Activated CD4-positive, alpha-beta T cell treated with anti-CD3 and anti-CD28 coated beads, Interleukin-2, amount 50 U/mL, for 16 hours (primary cell): ENCODE measurements at places on chromosomes 13 and 19.
A peak's percentile ranks its signal among the peaks of the same experiment; 100 is the strongest.

DNA sequence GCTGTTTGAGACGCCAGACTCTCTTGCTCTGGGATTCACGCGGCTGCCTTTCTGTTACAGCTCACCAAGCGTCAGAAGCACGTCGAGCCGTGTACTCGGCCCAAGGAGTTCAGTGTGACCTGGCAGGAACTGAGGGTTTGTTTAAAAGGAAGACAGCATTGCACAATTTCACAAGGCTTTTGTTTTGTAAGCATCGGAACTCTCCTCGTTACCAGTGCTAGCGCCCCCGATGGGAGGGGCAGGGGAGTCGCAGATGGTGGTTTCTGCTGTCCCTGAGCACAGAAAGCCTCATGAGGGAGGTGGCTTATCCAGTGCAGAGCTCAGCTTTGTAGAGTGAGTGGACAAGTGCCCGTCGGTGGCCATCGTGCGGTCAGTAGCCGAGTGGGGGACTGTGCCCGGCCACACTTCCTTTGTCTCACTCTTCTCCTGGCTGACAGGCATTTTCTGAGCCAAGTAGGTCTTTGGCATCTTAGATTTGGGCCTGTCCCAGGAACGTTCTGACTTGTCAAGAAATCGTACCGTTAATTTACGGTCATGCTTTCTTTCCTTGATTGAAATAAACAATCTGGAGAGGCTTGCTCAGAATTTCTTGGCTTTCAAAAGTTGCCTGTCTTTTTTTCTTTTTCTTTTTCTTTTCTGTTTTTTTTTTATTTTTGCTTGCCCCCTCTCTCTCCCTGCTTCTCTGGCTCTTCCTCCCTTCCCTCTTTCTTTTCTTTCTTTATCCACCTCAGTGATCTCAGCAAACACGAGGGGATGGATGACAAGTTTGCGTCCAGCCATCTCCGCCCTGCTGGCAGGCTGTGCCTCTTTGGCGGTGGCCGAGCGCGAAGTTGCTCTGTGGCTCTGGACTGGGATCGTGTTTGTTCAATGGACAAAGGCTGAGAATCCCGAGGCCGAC, 7.7 kb downstream of the KDM4B start:
- no peak for DNase-seq

DNA sequence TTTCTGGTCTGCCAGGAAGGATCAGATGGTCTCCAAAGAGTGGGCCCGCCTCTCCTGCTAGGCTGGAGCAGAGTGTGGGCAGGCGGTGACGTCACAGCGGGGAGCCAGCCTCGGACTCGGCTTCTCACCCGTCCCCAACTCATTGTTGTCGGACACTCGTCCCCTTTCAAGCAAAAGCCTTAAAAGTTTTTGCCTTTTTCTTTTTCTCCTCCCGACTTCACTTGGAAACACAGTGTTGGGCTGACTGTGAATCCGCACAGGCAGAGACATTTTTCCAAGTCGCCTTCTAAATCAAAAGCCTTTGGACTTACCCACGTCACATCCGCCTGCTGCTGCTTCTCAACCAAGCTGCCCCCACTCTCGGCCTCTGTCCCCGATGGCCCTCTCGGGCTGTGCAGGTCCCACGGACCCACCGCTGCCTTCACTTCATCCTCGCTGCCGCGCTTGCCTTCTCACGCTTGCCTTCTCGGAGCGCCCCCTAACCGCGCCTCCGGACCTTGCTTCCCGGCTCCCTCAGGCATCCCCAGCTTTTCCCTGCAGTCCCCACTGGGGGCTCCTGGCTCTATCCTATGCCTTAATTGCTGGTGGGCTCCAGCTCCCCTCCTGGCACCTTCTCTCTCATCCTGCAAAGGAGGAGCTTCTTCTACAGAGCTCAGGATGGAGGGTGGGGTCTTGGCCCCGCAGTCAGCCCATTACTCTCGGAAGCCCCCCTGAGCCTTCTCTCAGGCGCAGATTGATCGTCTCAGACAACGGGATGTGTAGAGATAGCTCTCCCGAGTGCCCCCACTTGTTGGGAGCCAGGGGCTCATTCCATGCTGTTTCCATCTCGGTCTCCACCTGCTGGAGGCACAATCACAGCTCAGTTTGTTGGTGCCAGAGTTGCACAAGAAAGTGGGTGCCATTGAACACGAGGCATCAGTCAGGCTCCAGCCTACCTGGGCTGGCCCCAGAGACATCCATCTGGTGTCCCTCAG, 3.9 kb upstream of the ZNF135 start:
- DNase-seq: no peak

GRCh38 chr19:13670846-13671245, 93.5 kb upstream of the MRI1 start:
- DNase-seq: no peak

DNA sequence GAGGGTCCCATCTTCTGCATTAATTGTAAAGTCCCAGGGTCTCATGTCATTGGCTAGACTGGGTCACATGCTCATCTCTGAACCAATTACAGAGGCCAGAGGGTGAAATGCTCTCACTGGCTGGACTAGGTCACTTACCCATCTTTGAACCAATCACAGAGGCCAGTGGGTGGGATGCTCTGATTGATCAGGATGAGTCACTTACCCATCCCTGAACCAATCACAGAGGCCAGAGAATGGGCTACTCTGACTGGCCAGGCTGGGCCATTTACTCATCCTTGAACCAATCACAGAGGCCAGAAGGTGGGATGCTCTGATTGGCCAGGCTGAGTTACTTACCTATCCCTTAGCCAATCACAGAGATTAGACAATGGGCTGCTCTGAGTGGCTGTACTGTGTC, 5.3 kb downstream of the MISP start:
- DNase-seq: peak; percentile 28

- peak; percentile 73 for DNase-seq
Measured at GRCh38 chr19:40797963-40798682, 868 bp upstream of the EGLN2 start.

DNA sequence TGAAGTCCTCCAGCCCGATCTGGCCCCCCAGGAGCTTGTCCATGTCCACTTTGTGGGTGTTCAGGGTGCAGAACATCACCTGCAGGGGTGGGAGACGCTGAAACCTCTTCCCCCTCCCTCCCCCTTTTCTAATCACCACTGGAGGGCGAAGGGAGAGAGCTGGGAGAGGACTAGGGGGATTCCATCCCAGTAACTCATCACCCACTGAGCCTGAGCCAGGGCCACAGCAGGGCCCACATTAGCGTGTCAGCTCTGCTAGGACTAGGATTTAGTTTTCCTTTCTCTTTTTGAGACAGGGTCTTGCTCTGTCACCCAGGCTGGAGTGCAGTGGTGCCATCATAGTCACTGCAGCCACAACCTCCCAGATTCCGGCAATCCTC, 5.5 kb upstream of the PTGER1 start:
- no peak for DNase-seq

- DNase-seq: no peak
Measured at GRCh38 chr19:41707871-41708371, 505 bp upstream of the CEACAM5 start.

DNA sequence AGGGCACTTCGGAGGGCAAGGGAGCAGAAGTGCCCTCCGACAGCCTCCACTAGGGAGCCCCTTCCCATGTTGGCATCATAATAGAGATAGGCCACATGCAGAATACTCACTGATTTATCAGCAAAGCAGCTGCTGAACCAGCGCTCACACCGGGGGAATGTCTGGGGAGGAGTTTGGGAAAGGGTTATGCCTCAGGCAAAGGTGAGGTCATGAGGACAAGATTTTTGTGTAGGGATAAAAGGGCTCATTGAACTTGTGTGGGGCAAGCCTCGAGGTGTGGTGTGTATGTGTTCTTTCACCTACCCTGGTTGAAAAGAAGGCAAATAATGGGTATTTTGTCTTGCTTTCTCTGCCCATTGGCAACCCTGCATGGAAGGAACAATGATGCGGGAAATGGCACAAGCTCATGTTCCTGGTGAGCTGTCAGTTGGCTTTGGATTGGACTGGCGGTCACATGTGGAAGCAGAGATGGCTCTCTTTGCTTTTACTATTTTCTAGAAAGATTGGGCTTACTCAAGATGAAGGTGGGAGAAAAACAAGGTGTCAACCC, 39.1 kb upstream of the SLC7A9 start:
- no peak for DNase-seq

DNA sequence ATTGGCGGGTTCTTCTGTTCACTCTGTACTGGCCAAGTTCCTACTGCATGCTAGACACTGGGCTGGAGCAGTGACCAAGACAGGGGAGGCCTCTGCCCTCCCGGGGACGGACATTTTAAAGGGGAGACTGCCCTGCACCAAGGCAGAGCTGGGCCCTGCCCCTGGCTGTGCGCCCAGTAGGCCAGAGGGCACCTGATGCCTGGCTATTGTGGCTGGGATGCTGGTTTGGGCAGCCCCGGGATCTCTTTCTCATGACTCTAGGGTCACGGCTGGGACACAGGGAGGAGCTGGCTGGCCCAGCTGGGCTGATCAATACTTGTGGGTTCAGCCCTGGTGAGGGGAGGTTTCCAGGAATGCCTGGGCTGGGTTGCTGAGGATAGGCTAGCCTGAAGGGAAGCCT, 17.7 kb downstream of the LIPE start:
- no peak for DNase-seq

DNA sequence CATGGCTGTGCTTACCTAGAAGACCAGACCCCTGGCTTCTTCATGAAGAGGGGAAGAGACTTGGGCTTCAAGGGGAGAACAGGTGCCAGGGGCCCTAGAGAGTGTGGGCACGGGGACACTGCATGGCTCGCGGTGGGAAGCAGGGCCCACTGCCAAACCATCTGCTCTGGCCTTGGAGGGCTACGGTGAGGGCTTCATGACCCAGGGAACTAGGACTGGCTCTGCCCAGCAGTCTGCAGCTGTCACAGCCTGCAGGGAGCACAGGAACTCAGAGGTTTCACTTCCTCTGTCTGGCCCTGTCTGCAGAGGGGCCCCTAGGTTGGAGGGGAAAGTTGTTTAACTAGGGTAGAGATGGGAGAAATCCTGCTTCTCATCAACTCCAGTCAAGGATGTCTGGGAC, 4.3 kb downstream of the ERCC1 start:
- peak; percentile 45 for DNase-seq

- no peak for DNase-seq
Measured at GRCh38 chr19:49954933-49955332, 6.0 kb downstream of the SIGLEC11 start.

DNA sequence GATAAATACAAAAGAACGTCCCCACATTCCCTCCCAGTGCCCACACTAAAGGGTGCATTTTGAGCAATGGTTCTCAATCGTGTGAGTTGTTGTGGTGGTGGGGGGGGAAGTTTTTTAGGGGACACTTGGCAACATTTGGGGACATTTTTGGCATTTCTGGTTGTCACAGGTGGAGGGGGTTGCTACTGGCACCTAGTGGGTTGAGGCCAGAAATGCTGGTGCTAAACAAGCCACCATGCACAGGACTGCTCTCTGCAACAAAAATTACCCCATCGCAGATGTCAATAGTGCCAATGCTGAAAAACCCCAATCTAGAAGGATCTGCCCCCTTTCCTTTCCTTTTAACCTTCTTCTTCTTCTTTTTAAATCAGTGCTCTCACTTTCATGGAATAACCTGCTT, 453.3 kb downstream of the TSHZ3 start:
- no peak for DNase-seq

GRCh38 chr19:2280633-2281264, 1.2 kb downstream of the PEAK3 start:
- no peak for DNase-seq

DNA sequence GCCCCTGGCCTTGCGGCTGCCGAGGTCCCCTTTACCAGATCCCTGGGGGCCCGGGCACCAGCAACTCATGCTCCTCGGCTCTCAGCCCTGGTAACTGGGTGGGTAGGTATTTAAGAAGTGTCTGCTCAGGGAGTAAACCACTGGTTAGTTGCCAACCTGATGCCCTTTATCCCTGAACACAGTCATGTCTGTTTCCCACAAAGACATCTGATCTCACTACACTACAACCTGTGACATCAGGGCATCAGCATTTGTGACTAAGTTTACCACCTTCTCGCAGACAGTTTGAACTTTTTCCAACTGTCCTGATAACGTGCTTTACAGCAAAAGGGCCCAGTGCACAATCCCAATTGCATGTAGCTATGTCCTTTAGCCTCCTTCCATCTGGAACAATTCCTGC, 22.0 kb downstream of the GGACT start:
- DNase-seq: no peak

DNA sequence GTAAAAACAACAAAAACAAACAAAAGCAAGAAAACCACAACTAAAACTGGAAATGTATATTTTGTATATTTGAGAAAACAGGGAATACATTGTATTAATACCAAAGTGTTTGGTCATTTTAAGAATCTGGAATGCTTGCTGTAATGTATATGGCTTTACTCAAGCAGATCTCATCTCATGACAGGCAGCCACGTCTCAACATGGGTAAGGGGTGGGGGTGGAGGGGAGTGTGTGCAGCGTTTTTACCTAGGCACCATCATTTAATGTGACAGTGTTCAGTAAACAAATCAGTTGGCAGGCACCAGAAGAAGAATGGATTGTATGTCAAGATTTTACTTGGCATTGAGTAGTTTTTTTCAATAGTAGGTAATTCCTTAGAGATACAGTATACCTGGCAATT, 17.1 kb downstream of the KLF5 start:
- DNase-seq: no peak

- DNase-seq: no peak
Measured at GRCh38 chr13:32830336-32831031, 185.7 kb upstream of the KL start.

DNA sequence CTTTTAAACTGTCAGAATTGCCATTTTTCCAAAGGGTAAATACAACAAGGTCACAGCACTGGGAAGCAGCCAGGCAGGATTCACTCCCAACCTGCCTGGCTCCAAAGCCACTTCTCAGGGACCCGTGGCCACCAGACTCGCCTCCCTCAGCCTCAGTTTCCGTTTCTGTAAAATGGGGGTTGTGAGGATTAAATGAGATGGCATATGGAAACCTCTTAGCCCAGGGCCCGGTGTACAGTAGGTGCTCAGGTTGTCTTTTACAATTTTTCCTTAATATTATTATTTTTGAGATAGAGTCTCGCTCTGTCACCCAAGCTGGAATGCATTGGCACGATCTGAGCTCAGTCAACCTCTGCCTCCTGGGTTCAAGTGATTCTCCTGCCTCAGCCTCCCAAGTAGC, 10.1 kb downstream of the YJU2 start:
- DNase-seq: no peak

DNA sequence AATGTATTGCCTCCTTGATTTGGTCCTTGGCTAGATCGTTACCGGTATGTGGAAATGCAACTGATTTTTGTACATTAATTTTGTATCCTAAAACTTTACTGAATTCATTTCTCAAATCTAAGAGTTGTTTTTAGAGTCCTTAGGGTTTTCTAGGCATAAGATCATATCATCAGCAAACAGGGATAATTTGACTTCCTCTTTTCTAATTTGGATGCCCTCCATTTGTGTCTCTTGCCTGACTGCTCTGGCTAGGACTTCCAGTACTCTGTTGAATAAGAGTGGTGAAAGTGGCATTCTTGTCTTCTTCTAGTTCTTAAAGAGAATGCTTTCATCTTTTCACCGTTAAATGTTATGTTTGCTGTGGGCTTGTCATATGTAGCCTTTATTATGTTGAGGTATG, 12.0 kb upstream of the CYP2A13 start:
- no peak for DNase-seq

DNA sequence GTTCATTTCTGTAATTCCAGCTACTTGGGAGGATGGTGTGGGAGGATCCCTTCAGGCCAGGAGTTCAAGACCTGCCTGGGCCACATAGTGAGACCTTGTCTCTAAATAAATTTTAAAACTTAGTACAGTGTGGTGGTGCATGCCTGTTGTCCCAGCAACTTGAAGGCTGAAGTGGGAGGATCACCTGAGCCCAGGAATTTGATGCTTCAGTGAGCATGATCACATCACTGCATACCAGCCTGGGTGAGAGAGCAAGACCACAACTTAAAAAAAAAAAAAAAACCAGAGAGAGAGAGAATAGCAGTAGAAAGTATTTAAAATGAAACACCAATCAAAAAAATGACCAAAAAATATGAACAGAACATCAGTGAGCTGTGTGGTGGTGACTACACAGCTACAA, 7.1 kb upstream of the ZNF823 start:
- DNase-seq: no peak

GRCh38 chr19:20472854-20473253, 92.7 kb downstream of the ZNF737 start:
- DNase-seq: no peak
